CD4-positive, alpha-beta memory T cell (primary cell): ENCODE measurements at places on chromosomes 5 and 9.

DNA sequence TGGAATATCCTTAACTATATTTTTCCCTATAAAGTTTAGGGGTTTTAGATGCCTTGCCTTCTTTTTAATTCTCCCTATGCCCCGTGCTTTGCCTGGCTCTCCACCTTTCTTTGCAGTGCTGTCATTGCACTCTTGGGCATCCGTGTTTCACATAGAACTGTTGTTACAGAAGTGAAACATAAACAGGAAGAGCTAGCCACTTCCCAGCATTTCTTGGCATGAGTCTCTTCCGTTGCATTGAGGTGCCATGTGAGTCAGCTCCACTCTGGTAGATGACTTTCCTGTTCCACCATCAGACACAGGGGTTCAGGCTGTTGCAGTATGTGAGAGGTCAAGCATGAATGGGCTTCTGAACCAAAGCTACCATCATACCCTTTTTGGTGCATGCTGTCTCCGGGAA is 73.4 kb downstream of the ANGPTL2 start:
- no peaks in the 10 kb centered on the region for H3K36me3 ChIP-seq
- peaks cover 21% of the 10 kb centered on the region for H3K4me1 ChIP-seq
- H3K27me3 ChIP-seq, result no peaks in the 10 kb centered on the region
- DNase-seq, result peak; percentile 46
- H3K27ac ChIP-seq, result no peak overlapping the region

DNA sequence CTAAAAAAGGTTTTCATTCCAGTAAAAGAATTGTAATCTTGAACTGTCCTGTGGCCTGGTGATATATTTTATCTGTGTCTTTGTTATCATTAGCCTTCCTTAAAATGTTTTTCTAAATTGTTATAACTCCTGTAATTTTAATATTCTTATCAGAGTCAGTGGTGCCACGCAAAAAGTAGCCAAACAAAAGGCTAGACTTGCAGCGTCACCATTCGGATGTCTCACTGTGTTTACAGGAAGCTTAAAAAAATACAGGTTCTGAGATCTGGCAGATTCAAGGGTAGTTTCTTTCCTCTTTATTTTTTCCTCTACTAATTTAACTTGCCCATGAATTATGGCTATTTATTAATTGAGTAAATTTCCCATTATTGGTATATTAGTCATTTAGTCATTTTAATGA is 362.3 kb downstream of the MAT2B start:
- no peak overlapping the region for H3K27ac ChIP-seq
- H3K4me3 ChIP-seq, result no peak overlapping the region
- H3K4me1 ChIP-seq, result no peaks in the 10 kb centered on the region
- H3K27me3 ChIP-seq, result no peaks in the 10 kb centered on the region
- DNase-seq, result no peak
- no peaks in the 10 kb centered on the region for H3K36me3 ChIP-seq

DNA sequence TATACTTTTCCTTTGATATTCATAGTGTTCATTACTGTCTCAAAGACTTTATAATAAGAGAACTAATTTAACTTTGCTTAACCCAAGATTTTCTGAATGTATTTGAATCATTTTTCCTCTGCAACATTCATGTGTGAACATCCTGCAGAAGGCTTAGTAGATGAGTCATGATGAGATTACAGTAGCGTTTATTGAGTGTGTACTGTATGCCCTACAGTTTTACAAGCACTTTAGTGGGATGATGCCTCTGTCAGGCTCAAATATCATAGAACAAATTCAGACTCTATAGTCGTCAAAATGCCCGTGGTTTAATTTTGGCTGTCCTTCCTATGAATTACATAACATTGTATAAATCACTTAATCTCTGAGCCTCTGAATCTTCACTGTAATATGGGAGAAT is 41.2 kb downstream of the FYB1 start:
- H3K27ac ChIP-seq, result peak overlapping the region; percentile 56
- peaks cover 100% of the 10 kb centered on the region for H3K4me1 ChIP-seq
- DNase-seq, result no peak
- H3K4me3 ChIP-seq, result no peak overlapping the region
- H3K36me3 ChIP-seq, result no peaks in the 10 kb centered on the region

- H3K27me3 ChIP-seq, result no peaks in the 10 kb centered on the region
- DNase-seq, result peak; percentile 35
- H3K4me1 ChIP-seq, result peaks cover 45% of the 10 kb centered on the region
- no peaks in the 10 kb centered on the region for H3K36me3 ChIP-seq
Measured at GRCh38 chr9:93576258-93577077, at the start of gene PHF2. Gene PHF2, plus strand, starts transcription at chr9:93576584. Its CDS starts 190 bp downstream, at chr9:93576774.

DNA sequence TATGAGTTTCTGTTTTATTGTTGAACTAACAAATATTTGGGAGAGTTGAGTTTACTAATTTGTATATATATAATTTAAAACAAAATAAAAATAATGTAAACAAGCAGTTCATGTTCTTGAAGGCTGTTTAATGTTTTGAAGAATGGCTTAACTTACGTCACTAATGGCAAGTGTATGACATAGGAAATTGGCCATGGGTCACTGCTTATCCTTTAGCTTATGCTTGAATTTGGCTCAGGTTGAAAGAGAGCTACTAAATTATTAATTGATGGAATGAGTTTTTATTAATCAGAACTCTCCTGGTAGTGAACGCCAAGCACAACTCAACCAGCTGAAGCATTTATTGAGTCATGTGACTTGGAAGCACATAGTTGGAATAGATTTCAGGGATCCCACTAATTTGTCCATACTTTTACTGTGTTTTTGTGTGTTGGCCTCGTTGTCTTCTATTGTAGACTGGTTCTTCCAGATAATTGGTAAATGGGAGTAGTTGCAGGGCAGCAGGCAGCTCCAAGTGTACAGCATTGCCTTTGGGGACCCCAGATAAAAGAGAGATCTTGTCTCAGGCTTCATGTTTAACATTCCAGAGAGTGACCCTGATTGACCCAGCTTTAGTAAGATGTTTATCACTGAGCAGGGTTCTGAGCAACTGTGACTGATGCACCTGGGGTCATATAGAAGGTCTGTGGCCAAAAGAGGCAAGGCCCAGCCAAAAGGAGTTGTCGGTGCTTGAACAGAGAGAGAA is 13.5 kb downstream of the C5orf58 start:
- peaks cover 50% of the 10 kb centered on the region for H3K36me3 ChIP-seq
- no peaks in the 10 kb centered on the region for H3K27me3 ChIP-seq
- peaks cover 9% of the 10 kb centered on the region for H3K4me1 ChIP-seq

- no peaks in the 10 kb centered on the region for H3K36me3 ChIP-seq
- no peak for DNase-seq
- H3K27me3 ChIP-seq, result no peaks in the 10 kb centered on the region
- no peak overlapping the region for H3K4me3 ChIP-seq
Measured at GRCh38 chr9:131875828-131876485, 136.1 kb upstream of the RAPGEF1 start.

- H3K27me3 ChIP-seq, result no peaks in the 10 kb centered on the region
- H3K36me3 ChIP-seq, result no peaks in the 10 kb centered on the region
Measured at GRCh38 chr5:35096216-35096615, 48.5 kb upstream of the AGXT2 start.

GRCh38 chr9:21505425-21506179 is 23.5 kb upstream of the IFNE start:
- no peaks in the 10 kb centered on the region for H3K27me3 ChIP-seq
- no peak for DNase-seq
- no peaks in the 10 kb centered on the region for H3K36me3 ChIP-seq
- H3K27ac ChIP-seq, result no peak overlapping the region

GRCh38 chr5:130724658-130725057 is 440.4 kb downstream of the HINT1 start:
- no peaks in the 10 kb centered on the region for H3K4me1 ChIP-seq
- DNase-seq, result no peak
- no peaks in the 10 kb centered on the region for H3K36me3 ChIP-seq
- no peaks in the 10 kb centered on the region for H3K27me3 ChIP-seq
- no peak overlapping the region for H3K27ac ChIP-seq
- H3K4me3 ChIP-seq, result no peak overlapping the region

DNA sequence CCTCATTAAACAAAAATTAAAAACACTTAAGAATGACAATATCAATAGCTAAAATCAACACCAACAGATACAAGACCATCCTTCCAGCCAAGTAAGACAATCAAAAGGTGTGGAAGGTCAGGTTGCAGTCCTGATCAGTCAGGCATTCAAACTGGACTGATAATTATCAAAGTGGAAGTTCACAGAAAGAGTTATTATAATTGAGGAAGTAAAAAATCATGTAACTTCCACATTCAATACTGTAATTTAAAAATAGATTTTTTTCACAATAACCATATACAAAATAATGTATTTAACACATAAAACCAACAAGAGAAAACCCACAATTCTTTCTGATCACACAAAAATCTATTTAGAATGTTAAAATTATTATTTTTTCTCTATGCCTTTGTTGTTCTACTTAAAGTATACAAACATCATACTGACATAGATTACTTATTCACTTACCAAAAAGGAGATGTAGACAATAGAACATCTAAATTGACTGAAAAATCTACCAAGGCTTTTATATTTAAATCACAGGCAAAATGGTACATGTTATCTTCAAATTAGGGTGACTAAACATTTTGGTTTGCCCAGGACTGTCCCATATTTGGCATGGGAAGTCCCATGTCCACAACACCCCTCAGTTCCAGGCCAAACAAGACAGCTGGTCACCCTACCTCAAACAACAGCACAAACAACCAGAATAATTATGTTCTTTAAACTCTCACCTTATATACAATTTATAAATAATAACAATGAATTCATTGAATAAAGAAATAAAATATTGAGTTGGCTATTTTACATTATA is 142.5 kb upstream of the SLC24A2 start:
- H3K36me3 ChIP-seq, result no peaks in the 10 kb centered on the region
- no peak for DNase-seq
- no peak overlapping the region for H3K27ac ChIP-seq
- peaks cover 2% of the 10 kb centered on the region for H3K4me1 ChIP-seq
- H3K27me3 ChIP-seq, result no peaks in the 10 kb centered on the region
- H3K4me3 ChIP-seq, result no peak overlapping the region

DNA sequence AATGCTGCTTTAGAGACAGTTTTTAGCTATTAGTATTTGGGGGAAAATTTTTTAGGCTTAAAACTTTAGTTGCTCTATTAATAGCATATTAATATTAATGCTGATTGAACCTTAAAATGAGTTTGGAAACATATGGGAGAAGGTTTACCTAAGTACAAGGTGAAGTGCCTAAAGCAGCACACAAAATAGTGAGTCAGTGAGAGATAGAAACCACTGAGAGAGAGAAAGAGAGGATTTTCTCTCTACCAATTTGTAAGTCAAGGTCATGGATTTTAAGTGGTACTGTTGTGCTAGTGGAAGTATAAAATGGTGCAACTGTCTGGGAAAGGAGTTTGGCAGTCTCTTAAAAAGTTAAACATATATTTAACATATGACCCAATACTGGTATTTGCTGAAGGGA is 64.9 kb downstream of the MARCHF3 start:
- H3K27ac ChIP-seq, result no peak overlapping the region
- no peak overlapping the region for H3K4me3 ChIP-seq
- H3K4me1 ChIP-seq, result no peaks in the 10 kb centered on the region
- H3K27me3 ChIP-seq, result no peaks in the 10 kb centered on the region
- DNase-seq, result no peak

DNA sequence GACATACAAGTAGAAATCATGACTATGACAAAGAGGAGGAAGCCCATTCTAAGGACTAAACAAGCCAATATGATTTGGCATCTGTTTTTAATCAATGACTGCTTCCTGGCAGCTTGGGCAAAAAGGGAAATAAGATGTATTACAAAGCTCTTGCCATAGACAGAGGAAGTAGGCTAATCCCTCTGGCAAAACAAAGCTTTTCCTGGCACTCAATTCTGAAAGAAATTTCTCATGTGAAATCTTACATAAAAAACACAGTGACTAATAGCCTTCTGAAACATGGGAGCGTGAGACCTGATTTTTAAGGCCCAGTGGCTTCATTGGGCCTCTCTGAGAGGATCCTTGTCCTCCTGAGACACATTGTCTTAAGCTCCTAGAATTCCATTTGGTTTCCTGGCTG is 93.6 kb downstream of the COL23A1 start:
- no peak for DNase-seq
- no peaks in the 10 kb centered on the region for H3K36me3 ChIP-seq
- no peak overlapping the region for H3K27ac ChIP-seq
- H3K4me3 ChIP-seq, result no peak overlapping the region

GRCh38 chr9:110767559-110768063 is 99.0 kb downstream of the MUSK start:
- H3K27ac ChIP-seq, result no peak overlapping the region
- H3K27me3 ChIP-seq, result no peaks in the 10 kb centered on the region
- no peak for DNase-seq
- no peak overlapping the region for H3K4me3 ChIP-seq

GRCh38 chr9:131700076-131700475 is 39.8 kb downstream of the RAPGEF1 start:
- H3K4me3 ChIP-seq, result no peak overlapping the region
- peaks cover 90% of the 10 kb centered on the region for H3K4me1 ChIP-seq
- no peaks in the 10 kb centered on the region for H3K27me3 ChIP-seq
- no peak for DNase-seq
